CD4-positive, alpha-beta T cell treated with Interleukin-17A for 1 hour (primary cell): ENCODE measurements at places on chromosomes 4 and X.

DNA sequence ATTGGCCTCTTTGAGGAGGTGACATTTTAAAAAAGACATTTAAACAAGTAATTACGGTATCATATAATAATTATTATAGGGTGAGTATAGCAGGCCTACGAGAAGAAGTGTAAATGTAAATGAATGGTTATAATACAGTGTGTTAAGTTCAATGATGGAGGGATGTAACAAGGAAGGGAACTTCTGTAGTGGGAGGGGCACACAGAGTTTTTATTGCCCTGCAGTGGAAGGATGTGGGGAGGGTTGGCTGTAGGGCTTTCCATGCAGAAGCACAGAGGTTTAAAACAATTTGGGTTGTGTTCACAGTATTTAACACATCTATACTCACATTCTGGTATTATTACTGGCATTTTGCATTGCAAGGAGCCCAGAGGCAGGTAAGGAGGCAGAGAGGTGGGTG, 41.1 kb downstream of the AFF1 start:
- no peak for DNase-seq

GRCh38 chr4:184329659-184330400, 112.2 kb upstream of the ENPP6 start:
- DNase-seq: peak; percentile 13

DNA sequence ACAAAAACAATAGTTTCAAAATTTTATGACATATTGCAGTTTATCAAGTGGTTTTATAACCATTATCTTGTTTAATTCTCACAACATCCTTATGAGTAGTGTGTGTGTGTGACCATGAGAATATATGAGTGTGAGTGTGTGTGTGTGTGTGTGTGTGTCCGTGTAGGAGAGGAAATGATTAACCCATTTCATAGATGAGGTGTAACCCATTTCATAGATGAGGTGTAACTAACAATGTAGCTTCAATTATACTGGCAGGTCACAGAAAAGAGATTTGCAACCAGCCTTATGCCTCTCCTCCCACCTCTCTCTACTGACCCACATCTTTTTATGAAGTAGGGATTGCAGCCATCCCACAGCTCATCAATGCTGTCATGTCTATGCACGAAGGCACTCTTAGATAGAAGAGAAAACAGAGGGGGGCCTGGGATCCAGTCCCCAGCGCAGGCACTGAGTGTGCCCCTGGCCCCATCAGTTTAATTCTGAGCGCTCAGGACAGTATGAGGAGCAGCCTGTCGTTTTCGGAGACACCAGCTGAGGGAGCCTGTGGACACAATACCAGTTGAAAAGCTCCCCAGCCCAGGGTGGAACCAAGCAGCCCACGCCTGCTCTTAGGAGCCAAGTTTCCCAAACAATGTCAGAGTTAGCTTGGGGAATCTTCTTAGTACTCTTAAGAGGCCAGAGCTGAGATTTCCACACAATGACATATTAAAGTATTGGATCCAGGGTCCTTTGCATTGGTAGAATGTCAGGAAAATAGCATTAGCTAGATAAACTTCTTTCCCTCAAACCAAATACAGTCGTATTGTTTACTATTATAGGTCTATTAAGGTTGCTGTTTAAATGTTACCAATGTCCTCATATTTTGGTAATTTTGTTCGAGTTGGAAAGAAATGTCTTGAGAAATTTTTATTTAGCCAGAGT, 88.6 kb downstream of the PALLD start:
- DNase-seq: no peak

- no peak for DNase-seq
Observed at GRCh38 chrX:1190596-1191145, 21.8 kb downstream of the CRLF2 start.

GRCh38 chr4:129748991-129749390, 653.0 kb downstream of the C4orf33 start:
- no peak for DNase-seq

GRCh38 chr4:75018811-75019479, 86.0 kb downstream of the PARM1 start:
- no peak for DNase-seq

DNA sequence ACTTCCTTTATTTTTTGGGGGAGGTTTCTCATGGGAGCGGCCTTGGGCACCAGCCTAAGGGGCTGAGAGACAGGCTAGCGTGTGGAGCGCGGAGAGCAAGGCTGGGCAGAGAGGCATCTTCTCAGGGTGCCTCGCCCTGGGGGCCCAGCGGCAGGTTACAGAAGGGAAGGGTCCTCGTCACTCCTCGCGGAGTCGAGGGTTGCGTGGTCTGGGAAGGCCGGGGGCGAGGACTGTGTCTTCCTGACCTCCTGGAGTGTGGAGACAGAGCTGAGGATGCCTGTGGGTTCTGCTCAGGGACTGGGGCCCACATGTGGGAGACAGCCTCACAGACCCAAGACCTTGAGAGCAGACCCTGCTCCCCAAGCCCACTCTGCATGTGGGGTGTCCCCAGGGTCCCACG, 79.6 kb upstream of the LRPAP1 start:
- DNase-seq: no peak

DNA sequence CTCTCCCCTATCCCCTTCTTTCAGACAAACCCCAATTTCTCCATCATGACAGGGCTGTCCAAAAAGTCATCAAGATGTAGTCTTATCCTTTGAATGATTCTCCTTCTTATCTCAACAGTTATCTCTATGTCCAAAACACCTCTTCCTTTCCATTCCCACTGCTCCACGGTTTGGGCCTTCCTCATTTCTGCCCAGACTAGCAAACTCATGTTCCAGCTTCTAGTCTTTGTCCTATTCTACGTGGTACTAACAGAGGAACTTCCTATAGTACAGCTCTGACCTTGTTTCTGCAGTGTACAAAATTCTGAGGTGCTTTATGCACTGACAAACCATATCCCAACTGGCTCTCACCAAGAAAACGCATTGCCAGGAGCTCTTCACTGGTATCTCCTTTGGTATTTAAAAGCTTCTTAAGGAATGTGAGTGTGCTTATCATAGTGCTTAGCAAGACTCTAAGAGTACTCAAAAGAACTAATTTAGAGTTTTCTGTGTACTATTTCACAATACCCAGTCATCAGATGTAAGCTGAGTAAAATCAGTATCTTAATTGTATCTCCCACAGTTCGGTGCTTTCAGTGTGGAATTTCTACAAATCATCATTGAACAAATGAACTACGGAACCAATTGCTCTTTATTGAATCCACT, 65.5 kb downstream of the MAML3 start:
- no peak for DNase-seq

DNA sequence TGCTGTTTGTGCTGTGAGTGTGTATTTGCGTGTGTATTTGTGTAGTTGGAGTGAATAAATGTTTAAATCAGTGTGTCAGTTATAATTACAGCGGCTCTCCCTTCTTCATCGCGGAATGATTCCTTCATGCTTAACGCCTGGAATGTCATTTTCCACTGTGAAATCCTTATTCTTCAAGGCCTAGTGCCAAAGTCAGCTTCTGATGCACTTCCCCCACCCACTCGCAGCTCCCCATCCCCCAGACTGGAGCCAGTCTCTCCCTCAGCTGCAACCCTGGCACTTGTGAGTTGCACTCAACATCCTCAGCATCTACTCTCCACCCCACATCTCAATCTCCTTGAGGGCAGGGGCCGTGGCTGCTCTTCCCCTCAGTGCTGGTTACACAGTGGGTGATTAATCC, 583.0 kb downstream of the BCOR start:
- DNase-seq: no peak

GRCh38 chr4:25233194-25233593, 639 bp upstream of the PI4K2B start:
- DNase-seq: no peak

DNA sequence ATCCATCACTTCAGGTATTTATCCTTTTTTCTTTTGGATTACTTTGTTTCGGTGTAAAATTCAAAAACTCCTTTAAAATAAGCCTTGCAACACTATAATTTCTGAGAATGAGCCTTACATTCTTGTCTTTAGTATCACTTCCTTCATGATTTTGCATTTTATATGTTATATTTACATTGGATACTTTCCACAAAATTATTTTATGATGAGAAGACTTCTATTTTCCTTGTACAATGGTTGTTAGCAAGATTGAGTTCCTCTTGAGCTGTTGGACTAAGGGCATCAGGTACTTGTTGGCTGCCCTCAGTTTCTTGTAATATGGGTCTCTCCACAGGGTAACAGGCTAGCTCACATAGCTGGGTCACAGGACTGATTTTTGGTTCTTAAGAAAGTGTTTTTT, 22.7 kb upstream of the HPGDS start:
- no peak for DNase-seq

DNA sequence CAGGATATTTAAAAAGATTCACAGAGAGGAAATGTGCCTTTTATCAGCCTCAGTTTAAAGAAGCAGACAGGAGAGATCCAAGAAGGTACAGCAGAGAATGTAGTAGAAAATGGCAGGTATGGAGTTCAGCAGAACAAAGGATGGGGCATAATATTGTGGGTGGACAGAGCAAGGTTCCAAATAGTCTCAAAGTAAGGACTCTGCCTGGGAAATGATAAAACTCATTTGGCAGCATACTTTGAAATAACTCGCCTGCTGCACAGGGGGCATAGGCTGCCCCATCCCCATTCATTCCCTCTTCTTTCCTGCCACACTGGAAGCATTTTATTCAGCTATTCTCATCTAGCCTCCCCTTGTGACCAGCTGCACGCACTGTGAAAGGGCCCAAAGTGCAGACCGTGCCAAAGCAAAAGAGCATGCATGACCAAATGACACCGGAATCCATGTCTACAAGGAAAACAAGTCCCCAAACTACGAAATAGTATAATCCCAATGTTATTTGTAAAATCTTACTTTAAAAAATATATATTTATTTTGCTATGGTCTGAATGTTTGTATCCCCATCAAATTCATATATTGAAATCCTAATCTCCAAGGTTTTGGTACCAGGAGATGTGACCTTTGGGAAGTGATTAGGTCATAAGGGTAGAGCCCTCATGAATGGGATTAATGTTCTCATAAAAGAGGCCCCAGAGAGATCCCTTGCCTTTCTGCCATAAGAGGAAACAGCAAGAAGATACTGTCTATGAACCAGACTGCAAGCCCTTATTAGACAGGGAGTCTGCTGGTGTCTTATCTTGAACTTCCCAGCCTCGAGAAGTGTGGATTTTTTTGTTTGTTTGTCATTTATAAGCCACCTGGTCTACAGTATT, 77.4 kb upstream of the PRSS48 start:
- no peak for DNase-seq

- DNase-seq: peak; percentile 5
Observed at GRCh38 chr4:159946983-159947615, 844.2 kb downstream of the RAPGEF2 start.

GRCh38 chr4:52840531-52841370, 21.4 kb upstream of the RASL11B start:
- no peak for DNase-seq

DNA sequence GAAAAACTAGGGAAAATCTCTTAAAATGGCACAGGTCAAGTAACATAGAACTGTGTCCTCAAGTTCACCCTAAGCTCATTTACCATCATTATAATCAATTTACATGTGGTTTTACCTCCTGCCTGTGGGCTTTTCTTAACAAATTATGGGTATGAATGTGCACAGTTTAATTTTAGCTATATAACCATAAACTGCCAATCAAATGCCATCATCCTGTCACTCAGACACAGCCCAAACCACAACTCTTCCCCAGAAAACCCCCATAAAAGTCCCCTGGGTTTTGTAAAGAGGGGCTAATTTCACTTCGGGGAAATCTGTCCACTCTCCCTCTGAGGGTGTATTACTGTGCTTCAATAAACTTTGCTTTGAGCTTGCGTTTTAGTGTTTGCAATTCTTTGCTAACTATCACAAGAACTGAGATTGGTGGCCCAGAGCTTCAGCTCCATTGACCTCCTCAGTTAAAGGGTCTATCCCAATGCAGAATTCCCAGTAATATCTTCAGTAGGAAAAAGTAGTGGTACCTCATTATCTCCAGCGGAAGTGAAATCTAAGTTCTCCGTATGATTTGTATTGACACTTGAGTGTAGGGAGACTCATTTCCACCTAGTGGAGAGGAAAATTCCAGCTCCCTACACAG, 394.6 kb downstream of the SPOCK3 start:
- no peak for DNase-seq

- DNase-seq: no peak
Observed at GRCh38 chr4:164381859-164382258, 372.1 kb upstream of the SMIM31 start.

DNA sequence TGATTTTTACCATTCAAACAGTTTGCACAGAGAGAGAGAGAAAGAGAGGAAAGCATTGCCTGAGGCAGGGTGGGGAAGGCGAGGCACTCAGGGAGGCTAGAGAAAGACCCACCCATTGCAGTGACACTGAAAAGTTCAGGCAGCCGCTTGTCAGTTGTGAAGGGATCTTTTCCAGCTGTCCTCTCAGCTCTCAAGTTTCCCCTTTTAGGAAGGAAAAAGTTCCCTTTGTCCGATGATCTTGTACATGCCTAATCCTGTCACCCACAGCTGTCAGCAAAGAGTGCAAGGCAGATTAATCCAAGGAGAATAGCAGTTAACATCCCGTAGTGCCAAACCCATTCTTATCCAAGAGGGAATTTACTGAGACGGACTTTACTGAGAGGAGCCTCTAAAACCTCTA, 255.0 kb downstream of the MAGEB5 start:
- no peak for DNase-seq

DNA sequence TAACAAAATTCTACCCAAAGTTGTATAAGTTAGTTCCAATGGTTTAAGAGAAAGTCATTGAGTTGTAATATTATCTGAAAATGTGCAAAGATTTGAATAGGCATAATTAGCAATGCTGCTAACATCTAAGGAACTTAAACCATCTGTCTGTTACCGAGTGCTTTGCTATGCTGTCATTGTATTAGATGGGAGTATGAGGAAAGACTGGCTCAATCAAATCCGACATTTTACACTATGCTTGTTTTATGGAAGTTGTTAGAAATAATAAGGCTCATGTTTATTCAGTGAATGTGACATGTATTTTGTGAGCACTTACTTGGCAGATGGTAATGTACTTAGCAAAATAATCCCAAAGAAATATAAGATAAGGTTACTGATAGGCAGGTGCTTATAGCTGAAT, 1715.1 kb downstream of the PCDH7 start:
- DNase-seq: no peak

DNA sequence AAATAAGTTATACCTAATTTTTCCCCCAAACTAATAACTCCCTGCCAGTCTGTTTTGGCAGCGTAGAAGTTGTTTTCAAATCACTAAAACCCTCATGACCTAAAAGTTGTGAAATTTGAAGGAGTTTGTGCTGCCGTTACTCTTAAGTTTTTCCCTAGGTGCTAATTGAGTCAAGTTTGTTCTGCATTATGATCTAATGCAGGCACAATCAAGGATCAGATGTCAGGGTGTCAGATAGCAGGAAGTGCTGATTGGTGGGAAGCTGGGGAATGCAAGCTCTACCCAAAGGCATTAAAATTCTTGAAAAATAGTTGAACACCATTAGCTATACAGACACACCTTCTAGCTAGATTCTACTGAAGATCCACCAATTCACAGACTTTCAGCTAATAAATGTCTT, 51.9 kb downstream of the ARX start:
- no peak for DNase-seq

DNA sequence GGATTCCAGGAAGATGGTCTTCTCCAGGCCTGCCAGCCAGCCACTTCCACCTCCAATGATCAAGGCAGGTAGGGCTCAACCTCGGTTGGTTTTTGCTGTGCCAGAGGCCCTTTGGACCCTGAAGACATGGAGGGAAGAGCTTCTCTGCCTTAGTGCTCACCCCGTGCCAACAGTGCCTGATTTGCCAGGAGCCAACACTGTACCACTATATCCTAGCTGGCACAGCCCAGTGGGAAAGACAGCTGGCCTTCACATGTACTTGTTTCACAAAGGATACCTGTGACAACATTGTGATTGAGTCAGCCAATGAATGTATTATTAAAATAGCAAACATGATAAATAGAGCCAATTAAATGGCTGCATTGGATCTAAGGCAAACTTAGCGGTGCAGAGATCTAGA, 51.9 kb upstream of the PRPS1 start:
- DNase-seq: no peak

GRCh38 chr4:146212781-146213180, 1.6 kb upstream of the REELD1 start:
- no peak for DNase-seq
